Cardiac muscle cell (in vitro differentiated cells and primary cell): ENCODE measurements at places on chromosomes 6 and 20. TPM values are rescaled to one million over a fixed set of nuclear protein-coding genes. Genes with fewer than 3 reads are reported as not detected.

The SEL1L2 gene
- total RNA-seq = not detected in 2 replicates

The ATP6V1G2 gene
- total RNA-seq = 21.2 and 28.8 TPM in 2 replicates

The PRSS16 gene
- 4.4 and 9.9 TPM in 2 replicates for total RNA-seq

The EFCAB8 gene
- total RNA-seq = not detected in 2 replicates

The UNC5CL gene
- total RNA-seq = 7.6 and 13.9 TPM in 2 replicates

The TP53TG5 gene
- 0.32 and 0.39 TPM in 2 replicates for total RNA-seq

The HLA-DRB5 gene
- not detected in 2 replicates for total RNA-seq

The TFAP2C gene
- 0.21 and 0.46 TPM in 2 replicates for total RNA-seq

The LY6G6C gene
- total RNA-seq = not detected in 2 replicates

The CST1 gene
- 0.39 and 1.2 TPM in 2 replicates for total RNA-seq

The TNXB gene
- total RNA-seq = 3.0 and 9.3 TPM in 2 replicates

The PRDM13 gene
- total RNA-seq = not detected in 2 replicates

The C6orf15 gene
- not detected in 2 replicates for total RNA-seq

The FRK gene
- 0.60 and 0.71 TPM in 2 replicates for total RNA-seq

GRCh38 chr6:158468666-158469065, 91.2 kb upstream of the TMEM181 start:
- DNase-seq = no peak

DNA sequence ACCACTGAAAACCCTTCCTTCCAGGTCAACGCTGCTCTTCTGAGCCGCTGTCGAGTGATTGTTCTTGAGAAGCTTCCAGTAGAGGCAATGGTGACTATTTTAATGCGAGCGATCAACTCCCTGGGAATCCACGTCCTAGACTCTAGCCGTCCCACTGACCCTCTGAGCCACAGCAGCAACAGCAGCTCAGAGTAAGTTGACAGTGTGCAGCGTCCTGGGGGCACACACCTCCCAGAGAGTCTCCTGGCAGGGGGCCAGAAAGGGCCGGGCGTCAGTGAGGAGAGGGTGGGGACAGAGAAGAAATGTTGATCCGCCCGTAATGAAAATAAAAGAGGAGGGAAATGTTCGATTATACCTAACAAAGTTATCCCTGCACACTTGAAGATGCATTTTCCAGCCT, 5.0 kb downstream of the WRNIP1 start:
- peak; percentile 80 for DNase-seq

DNA sequence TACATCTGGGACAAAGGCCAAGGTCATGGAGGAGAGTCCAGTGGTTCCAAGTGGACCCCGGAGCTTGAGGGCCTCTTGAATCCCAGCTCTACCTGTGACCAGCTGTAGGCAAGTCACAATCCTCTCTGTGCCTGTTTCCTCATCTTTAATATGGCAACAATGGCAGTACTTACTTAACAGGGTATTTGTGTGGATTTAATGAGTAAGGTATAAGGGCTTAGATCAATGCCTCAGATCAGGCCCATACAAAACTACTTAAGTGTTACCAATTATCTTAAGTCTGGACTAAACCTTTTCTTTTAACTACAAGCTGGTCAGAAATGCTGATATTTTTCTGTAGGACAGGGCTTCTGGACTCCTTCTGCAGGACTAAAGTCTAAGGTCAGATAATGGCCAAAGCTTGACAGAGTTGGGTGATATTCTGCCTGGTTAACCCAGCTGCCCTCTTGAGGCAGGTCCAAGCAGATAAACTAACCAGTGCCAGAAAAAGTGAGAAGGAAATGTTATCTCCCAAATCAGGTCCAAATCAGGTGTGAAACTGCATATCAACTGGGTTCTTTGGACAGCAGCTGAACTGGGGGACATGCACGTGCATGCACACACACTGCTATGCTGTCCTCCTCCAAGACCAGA, 2.2 kb downstream of the SULF2 start:
- no peak for DNase-seq

DNA sequence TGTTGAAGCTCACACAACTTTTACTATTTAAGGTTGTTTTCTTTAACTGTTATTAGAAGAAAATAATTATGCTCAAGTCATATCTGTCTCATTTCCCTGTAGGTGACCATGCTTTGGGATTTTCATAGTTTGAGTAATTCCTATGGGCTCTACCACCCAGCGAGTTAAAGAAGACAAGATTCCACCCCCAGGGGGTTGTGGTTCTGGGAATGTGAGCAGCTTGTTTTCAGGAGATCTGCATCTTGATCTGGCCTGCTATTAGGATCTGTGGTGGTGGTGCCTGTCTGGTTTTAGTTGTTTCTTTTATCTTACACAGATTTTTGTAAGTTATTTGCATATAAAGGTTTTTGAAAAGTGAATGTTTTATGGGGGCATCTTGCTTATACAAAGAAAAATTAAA, 20.2 kb upstream of the REV3L start:
- DNase-seq = no peak

DNA sequence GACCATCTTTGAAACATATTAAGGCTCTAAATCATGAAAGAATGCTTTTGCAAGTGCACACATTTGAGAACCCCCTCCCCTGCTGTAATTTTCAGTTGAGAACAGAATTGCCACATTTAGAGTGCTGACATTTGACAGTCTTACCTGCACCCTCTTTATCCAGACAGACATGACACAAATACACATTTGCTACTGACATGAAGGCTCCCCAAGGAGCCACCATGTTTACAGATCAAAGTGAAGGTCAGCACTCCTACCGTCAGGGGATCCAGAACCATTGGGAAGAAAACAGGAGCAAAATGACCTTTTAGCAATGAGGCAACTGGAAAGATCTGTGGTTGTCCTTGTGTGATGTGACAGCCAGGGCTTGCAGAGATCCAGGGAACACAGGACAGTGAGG, 315.4 kb upstream of the CNR1 start:
- DNase-seq = no peak

DNA sequence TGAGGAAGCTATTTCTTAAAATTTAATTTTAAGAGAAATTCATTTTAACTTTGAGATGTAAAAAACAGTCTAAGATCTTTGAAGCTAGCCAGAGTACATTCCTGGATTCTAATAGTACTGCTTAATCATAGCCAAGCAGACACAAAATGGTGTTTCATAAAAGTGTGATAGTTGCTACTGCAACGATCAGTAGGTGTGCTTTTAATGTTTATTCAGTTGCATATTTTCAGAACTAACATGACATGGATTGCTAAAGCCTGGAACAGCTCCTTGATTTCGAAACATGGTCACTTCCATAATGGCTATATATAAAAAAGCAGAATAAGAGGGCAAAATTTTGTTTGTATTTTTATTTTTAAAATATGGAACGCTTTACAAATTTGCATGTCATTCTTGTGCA, 35.5 kb downstream of the SESN1 start:
- DNase-seq = peak; percentile 61

GRCh38 chr6:18577491-18577890, 190.3 kb downstream of the RNF144B start:
- DNase-seq = no peak

- no peak for DNase-seq
These were observed 32.5 kb upstream of the NKX2-2 start for GRCh38 chr20:21546355-21546754.

- no peak for DNase-seq
These were observed 54.4 kb upstream of the RNF182 start for GRCh38 chr6:13870214-13870830.

GRCh38 chr6:42756722-42757121, 10.8 kb upstream of the TBCC start:
- no peak for DNase-seq

GRCh38 chr6:37675100-37675499, 22.6 kb downstream of the MDGA1 start:
- no peak for DNase-seq

DNA sequence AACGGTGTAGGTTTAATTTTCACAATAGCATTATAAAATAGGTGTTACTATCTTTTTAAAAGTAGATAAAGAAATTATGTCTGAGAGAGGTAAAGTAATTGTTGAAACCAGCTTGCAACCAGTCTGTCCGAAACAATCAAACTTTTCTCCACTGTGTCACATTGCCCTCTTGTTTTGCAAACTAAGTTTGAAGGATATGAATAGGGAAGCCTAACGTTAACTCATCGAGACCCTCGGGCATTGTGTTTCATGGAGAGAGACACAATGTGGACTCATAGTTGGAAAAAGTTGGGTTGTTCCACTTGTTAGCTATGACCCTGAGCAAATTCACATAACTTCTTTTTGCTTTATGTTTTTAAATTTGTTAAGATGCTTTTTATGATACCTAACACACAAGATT, 254.4 kb upstream of the IMPG1 start:
- no peak for DNase-seq

GRCh38 chr20:18405826-18406225, 61.0 kb downstream of the DZANK1 start:
- no peak for DNase-seq

- DNase-seq = peak; percentile 41
These were observed 133.7 kb downstream of the MYO6 start for GRCh38 chr6:75882734-75883133.

DNA sequence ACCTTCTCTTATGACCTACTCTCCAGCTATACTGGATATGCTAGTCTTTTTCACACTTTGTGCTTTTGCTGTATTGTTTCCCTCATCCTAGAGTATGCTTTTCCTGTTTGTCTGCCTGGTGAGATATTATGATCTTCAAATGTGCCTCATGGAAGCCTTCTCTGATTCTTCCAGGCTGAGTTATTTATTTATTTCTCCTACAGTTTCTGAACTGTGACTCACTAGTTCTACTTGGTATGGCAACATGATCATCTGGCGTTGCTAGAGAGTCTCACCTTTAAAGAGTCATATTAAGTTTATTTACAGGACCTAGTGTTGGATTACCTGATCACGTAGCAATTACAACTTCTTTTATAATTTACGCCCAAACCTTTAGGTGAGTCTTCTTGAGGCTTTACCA, 81.2 kb upstream of the HDAC2 start:
- DNase-seq = no peak

- peak; percentile 33 for DNase-seq
These were observed 27.6 kb upstream of the MRGBP start for GRCh38 chr20:62768551-62769287.

DNA sequence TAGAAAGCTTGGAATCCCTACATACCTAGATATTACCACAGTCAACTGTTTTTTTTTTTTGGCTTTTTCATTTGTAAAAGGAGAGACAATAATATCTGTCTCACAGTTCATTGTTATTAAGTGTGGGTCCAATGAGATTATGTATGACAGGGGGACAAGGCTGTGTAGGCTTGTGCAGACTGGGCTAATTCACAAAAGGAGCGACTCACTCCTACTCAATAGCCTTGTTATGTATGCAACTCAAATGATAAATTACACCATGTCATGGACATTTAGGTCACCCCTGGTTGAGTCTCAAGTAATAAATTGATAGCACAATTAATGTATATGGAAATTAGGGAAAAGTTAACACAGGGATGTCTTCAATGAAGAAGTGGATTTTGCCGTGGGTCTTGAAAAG, 208.2 kb upstream of the MAP3K7 start:
- no peak for DNase-seq

DNA sequence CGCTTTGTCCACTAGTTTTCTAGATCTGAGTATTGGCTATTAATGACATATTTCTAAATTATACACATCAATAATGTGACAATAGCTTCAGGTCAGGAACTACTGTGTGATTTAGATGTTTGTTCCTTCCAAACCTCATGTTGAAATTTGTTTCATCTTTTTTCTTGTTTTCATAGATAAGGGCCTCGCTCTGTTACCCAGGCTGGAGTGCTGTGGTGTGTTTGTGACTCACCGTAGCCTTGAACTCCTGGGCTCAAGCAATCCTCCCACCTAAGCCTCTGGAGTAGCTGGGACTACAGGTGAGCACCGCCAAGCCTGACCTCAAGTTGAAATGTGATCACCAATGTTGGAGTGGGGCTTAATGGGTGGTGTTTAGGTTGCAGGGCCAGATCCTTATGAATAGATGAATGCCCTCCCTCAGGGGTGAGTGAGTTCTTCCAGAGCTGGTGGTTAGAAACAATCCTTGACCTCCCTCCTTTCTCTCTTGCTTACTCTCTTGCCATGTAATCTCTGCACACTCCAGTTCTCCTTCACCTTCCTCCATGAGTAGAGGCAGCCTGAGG, 5.9 kb upstream of the NQO2 start:
- no peak for DNase-seq

- DNase-seq = no peak
These were observed 16.5 kb upstream of the CCR6 start for GRCh38 chr6:167106406-167106805.

DNA sequence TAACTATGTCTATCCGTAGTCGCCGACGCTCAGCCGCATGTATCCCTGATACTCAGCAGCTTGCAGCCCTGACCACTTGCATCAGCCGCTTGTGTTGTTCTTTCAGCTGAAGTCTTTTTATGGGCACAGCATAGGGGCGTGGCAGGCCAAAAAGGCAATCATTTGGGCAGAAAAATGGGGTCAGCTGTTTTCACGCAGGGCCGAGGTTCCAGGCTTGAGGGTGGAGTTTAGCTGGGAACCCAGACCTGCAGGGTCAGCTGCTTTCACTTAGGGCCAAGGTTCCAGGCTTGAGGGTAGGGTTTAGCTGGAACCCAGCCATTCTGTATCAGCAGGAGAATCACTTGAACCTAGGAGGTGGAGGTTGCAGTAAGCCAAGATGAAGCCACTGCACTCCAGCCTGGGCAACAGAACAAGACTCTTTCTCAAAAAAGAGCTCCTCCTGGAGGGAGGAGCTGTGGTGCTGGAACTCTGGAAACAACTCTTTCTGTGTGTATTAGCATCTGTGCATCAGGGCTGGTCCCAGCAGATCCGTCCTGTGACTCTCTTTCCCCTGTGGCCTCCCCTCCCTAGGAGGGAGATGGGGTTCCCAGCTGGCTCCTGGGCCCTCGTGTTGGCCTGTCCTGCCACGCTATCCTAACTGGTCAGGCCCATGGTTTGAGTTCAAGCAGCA, 56.9 kb upstream of the PRND start:
- no peak for DNase-seq

DNA sequence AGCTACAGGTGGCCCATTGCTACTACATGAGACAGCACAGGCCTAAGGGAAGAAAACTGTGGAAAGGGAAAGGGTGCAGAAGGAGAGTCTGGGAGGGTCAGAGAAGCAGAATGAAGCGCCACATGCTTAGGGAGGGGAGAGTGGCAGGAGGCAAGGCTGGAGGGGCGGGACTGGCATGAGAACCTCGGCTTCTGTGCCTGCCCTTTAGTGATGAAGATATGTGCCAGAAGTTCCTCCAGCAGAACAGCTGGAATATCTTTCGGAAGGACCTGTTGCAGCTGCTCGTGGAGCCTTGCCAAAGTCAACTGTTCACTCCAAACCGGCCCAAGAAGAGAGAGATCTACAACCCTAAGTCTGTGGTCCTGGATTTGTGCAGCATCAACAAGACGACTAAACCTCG, 61.8 kb downstream of the CNBD2 start:
- DNase-seq = peak; percentile 73

GRCh38 chr6:134176264-134176975, 124.0 kb upstream of the SLC2A12 start:
- DNase-seq = peak; percentile 82
